Stimulated activated CD8-positive, alpha-beta memory T cell treated with anti-CD3 and anti-CD28 coated beads, Interleukin-15, amount 100 ng/mL, for 4 hours (primary cell): ENCODE measurements at places on chromosomes 1 and 21.

DNA sequence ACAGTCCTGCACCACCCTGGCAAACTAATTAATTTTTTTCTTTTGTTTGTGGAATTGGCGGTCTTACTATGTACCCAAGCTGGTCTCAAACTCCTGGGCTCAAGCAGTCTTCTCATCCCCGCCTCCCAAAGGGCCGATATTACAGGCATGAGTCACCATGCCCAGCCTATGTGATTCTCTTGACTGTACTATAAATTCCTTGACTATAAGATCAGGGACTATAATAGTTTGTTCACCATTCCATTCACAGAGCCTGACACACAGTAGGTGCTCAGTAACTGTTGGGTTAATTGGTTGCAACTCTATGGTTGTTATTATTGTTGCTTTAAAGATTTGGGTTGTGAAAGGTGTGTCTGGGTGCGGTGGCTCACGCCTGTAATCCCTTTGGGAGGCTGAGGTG lies 17.2 kb downstream of the DAP3 start:
- DNase-seq, result no peak

- DNase-seq, result no peak
Measured at GRCh38 chr1:64895500-64895899, 70.8 kb downstream of the JAK1 start.

GRCh38 chr1:24111262-24111995 lies 506 bp downstream of the MYOM3 start:
- no peak for DNase-seq

GRCh38 chr1:213274140-213274539 lies 223.1 kb downstream of the RPS6KC1 start:
- DNase-seq, result no peak

GRCh38 chr1:110604586-110605148 lies 1.5 kb downstream of the KCNA2 start:
- DNase-seq, result no peak

DNA sequence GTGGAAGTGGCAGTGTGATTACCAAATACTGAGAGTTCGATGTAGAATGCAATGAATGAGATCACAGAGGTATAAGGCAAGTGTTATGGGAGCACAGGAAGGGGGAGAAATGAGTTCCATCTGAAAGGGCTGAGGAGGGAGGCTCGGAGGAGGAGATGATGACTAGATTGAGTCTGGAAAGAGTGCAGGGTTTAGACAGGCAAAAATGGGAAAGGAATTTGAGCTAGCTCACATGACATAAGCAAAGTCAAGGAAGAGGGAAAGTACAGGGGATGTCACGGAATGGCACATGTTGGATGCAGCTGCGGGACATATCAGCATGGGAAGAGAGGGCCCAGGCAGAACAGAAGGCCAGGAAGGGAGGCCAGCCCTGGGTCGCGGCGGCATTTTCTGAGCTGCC lies 132.7 kb downstream of the RUNX1 start:
- no peak for DNase-seq

DNA sequence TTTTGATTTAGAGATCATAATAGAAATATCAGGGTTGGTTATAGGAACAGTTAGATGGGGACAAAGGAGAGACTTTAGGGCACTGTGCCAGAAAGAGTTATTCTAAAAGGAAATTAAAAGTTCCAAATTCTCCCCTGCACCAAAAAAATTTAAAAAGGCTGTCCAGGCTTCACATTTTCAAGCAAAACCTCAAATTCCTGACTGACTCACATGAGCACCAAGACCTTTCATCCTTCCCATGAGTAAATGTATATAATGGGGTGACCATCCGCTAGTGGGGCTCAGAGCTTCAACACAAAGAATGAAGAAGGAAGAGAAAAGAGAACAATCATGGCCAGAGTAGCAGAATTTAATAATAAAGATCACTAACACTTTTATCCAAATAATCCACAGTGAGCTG lies 131.6 kb upstream of the MROH9 start:
- no peak for DNase-seq

DNA sequence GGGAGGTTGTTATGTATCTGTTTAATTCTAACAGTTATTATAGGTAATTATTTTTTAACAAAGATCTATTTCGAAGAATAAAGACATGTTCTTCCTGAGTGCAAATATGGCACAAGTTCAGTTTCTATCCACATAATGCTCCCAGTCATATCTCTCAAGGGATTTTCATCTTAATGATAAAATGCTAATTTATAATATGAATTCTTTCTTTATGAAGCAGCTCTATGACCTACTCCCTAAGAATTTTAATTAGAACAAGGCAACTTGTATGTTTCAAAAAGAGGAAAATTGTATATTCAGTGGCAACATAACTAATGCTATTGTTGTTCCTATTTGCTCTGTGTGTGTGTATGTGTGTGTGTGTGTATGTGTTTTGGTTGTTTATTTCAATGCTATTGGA lies 1222.1 kb upstream of the NCAM2 start:
- DNase-seq, result no peak

GRCh38 chr1:43908858-43909257 lies 24.7 kb upstream of the ARTN start:
- no peak for DNase-seq

DNA sequence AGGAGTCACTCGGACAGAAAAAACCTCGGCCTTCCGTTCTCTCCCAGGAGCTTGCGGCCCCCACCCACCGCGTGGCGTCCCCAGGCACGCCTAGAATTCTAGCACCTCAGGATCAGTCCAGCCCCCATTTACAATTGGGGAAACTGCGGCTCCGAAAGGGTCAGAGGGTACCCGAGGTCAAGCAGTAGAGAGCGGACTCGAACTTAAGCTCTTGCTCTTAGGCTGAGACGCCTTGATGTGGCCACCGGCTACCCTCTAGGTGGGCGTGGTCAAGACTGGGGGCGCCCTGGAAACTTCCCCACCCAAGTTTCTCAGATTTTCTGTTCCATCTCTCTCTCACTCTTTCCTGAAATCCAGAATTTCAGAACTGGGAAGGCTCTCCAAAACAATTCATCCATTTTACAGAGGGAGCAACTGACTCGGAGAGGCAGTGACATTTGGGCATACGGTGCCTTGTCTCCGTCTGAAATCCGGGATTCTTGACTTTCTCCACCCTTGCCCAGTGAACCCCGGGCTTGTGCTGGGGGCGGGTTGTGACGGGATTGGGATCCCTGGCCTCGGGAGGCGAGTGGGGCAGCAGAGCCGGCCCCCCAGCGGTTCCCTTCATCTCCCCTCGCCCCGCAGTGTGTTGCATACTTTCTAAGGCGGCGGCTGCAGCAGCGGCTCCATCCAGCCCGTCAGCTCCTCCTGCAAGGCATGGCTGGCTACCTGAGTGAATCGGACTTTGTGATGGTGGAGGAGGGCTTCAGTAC lies 777 bp downstream of the AZIN2 start:
- DNase-seq, result no peak

DNA sequence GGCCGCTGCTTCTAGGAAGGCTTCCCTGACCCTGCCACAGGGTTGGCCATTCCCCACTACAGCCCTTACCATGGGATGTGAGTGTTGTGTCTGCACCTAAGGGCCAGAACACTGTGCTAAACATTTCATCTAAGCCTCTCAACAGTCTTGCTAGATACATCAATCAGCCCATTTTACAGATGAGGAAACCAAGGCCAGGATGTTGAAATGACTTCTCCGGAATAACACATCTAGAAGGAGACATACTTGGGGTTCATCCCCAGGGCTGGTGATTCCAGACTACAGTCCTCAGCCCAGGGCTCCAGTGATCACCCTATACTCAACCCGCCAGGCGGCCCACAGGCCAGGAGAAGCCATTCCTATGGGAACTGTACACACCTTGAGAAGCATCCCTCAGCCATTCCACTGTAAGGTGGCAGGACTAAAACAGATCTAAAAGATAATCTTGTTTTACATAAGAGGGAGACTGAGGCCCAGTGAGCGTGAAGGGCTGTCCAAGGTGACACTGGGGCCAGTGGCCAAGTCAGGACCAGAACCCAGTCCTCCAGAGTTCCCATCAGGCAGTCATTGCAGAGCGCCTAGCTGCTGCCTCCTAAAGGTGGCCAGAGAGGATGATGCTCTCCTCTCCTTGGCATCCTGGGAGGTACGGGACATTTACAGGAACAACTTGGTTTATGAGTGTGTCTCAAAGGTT lies 119.5 kb downstream of the GLIS1 start:
- DNase-seq, result no peak

DNA sequence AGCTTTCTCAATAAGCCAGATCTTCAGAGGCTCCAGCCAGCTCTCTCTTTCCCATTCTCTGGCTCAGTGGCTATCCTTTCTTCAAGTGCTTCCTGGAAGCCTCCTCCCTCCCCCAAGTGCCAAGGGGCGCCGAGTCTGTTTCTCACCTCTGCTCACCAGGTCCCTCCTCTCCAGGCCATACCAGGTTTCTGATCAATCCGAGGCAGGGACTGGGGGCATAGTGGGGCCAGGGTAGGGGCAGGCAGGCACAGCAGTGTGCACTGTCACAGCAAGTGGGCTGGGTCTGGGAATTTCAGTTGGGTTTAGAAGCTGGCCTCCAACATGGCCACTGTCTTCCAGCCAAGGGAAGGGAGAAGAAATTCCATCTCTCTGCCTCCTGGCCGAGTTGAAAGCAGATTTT lies 56.5 kb downstream of the NAV1 start:
- DNase-seq, result no peak

DNA sequence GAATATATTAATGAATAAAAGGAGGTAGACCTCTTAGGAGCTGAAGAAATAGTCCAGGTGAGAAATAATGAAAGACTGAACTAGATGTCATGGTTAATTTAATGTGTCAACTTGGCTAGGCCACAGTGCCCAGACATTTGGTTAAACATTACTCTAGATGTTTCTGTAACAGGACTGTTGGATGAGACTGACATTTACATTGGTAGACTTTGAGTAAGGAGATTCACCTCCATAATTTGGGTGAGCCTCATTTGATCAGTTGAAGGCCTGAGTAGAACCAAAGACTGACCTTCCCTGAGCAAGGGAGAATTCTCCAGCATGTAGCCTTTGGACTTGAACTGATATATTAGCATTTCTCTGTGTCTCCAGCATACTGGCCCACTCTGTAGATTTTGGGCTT lies 49.2 kb upstream of the TACSTD2 start:
- DNase-seq, result no peak
